Frontal cortex (tissue), 4 donors: ENCODE measurements at places on chromosomes 2 and 18. TPM values are rescaled to one million over a fixed set of nuclear protein-coding genes. Genes with fewer than 3 reads are reported as not detected.

DNA sequence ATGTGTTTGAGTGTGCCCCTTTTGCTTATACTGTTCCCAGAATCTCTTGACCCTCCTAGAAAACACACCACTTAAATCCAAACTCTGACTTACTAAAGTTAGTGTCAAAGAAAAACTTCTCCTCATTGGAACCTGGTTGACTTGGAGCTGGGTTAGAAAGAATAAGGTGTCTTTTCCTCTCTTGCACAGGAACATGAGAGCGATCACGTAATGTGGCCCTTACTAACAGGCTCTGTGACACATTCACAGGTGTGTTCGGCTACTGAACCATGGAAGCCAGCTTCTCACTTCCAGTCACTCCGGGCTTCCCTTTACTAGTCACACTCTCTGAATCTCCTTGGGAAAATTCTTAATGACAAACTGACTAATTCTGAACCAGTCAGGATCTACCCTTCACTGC is 5.4 kb upstream of the POU3F3 start:
- DNase-seq, result no peak

- DNase-seq, result no peak
Observed at GRCh38 chr18:23828426-23828825, 139.2 kb downstream of the LAMA3 start.

- DNase-seq, result no peak
Observed at GRCh38 chr2:240759459-240759858, 60.6 kb downstream of the KIF1A start.

DNA sequence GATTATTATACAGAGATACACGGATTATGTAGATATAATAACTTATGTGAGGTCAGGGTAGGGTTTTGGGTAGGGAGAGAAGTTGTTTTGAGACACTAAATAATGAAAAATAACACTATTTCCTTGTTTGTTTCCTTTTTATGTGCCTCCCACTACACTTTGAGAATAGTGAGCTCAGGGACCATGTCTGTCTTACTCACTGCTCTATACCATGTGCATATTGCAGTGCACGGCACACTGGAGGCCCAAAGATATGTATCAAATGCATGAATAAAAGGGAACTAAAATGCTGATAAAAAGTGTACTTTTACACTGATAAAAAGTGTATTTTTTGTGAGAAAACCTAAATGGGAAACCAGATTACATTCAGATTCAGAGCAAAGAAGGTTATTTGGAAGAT is 151.4 kb upstream of the NABP1 start:
- DNase-seq, result no peak

GRCh38 chr2:124836416-124836815 is 811.3 kb downstream of the CNTNAP5 start:
- no peak for DNase-seq

GRCh38 chr2:139156730-139157129 is 376.5 kb upstream of the NXPH2 start:
- DNase-seq, result no peak

- no peak for DNase-seq
Observed at GRCh38 chr18:2606335-2606734, 35.0 kb downstream of the NDC80 start.

DNA sequence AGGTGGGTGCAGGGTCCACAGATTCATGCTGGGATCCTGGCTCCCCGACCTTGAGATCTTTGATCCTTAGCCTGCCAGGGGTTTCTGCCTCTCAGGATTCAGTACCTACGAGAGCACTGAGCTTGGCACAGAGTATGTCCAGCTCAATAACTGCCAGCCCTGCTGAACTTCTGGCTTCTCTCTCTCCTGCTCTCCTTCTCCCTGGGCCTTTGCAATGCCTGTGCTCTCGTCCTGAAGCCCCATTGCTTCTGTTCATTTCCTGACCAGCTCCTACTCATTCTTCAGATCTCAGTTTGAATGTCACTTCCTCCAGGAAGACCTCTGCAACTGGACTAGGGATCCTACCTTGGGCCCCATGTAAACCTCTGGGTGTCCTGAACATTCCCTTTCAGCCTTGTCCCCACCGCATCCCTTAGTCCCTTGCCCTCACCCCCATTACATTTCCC is 113.8 kb upstream of the HAAO start:
- no peak for DNase-seq

- no peak for DNase-seq
Observed at GRCh38 chr2:5942204-5942603, 250.0 kb downstream of the SOX11 start.

The POMC gene
- total RNA-seq, result 1.2 TPM

The CCDC148 gene
- 32.6 TPM for total RNA-seq

The SERPINB13 gene
- 0.41 TPM for total RNA-seq
